ENCODE measurements at places on chromosomes 6 and 20.

DNA sequence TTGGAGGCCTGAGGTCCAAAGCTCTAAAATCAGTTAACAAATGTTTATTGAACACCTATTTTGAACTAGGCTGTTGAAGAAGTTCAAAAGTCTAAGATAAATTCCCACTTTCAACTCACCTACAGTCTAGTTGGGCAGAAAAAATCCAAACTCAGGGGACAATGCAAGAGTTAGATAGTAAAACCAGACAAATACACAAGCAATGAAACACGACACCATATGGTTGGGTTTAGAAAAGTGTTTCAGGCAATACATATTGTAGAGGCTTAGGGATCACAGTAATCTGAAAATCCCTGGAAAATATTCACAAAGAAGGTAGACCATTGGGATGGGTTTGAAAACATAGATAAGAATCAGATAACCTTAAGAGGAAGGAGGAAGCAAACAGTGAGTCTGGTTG lies 1.3 kb upstream of the CARMIL1 start:
- DNase-seq = no peak

GRCh38 chr6:11460837-11461661 lies 76.5 kb upstream of the TMEM170B start:
- DNase-seq = no peak

- DNase-seq = no peak
These were observed 7.8 kb downstream of the ADA start for GRCh38 chr20:44643596-44644229.

- DNase-seq = no peak
These were observed 10.9 kb downstream of the ZNF217 start for GRCh38 chr20:53582574-53583351.
